RPMI7951 (cell line): ENCODE measurements at places on chromosomes 3 and 15. TPM values are rescaled to one million over a fixed set of nuclear protein-coding genes. Genes with fewer than 3 reads are reported as not detected.

ADCY5 gene
- total RNA-seq: 0.10 TPM in 1 of 2 replicates, not detected in the other

C3orf22 gene
- total RNA-seq: not detected in 2 replicates

PDE12 gene
- total RNA-seq: 25.0 and 27.0 TPM in 2 replicates

SHC4 gene
- total RNA-seq: 1.2 and 1.9 TPM in 2 replicates

DNA sequence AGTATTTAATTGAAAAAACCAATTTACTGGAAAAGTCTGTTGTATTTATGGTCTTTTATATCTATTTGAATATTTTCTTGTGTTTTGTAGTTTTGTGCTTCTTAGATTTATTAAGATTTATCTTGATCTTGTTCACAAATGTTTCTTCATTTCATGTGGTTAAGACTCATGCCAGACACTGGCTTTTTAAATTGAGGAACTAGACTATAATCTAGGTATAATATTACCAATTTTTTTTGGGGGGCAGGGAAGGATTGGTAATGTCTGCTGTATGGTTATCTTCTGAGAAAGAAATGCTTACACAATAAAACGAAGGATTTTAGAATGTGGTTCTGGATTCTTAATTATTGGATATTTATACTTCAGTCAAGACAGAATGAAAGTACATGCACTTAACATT lies 24.9 kb downstream of the AP4E1 start:
- no peak for DNase-seq

GRCh38 chr3:28290863-28291300 lies 49.5 kb downstream of the CMC1 start:
- no peak for DNase-seq

GRCh38 chr15:48366584-48367312 lies 35.5 kb downstream of the DUT start:
- no peak for DNase-seq

GRCh38 chr3:27900316-27900715 lies 178.2 kb upstream of the EOMES start:
- no peak for DNase-seq

GRCh38 chr15:65411465-65412071 lies 11.2 kb downstream of the IGDCC4 start:
- DNase-seq: no peak
